ENCODE measurements at places on chromosomes 2 and 18.

DNA sequence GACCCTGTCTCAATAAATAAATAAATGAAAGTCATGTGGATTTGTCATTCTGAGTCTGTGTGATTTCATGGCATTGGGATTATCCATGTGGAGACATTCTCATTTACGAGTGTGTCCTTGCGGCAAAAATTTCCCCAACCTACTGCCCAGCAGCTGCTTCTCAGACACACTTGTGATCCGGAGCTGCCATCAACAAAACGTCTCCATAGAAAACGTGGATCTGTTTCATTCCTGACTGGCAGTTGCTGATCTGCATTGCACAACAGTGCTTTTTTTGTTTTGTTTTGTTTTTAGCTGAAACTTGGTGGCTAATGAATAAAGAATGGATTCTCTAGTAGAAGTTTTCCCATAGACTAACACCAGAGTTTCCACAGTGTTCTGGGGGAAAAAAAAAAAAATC lies 74.7 kb downstream of the TGIF1 start:
- DNase-seq: no peak

DNA sequence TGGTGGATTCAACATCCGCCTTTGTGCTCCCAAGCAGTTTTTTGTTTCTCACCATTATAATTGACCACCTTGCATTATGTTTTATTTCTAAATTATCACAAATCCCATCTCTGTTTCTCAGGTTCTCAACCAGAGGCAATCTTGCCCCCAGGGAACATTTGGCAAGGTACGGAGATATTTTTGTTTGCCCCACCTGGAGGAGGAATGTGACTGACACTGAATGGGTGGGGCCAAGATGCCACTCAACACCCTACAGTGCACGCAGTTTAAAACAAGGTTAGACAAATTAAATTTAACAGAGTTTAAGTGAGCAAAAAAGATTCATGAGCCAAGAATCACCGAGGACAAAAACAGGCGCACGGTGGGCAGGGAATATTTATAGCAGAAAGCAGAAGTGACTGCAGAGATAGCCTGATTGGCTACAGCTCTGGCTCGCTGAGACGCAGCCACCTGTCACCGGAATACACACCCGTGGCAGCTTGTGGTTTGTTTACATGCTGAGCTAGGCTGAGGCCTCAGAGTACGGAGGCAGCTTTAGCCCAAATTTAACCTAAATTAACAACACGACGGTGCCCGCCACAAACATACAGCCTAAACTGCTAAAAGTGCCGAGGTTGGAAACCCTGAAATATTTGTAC lies 150.0 kb upstream of the ALKAL2 start:
- peak; percentile 93 for DNase-seq

- no peak for DNase-seq
Observed at GRCh38 chr18:2903006-2903405, 56.2 kb downstream of the EMILIN2 start.

- peak; percentile 64 for DNase-seq
Observed at GRCh38 chr2:127700527-127701192, 637 bp upstream of the SFT2D3 start.
